ENCODE measurements at places on chromosomes 5 and 9. TPM values are rescaled to one million over a fixed set of nuclear protein-coding genes. Genes with fewer than 3 reads are reported as not detected.
A peak's percentile ranks its signal among the peaks of the same experiment; 100 is the strongest.

Gene TMC1
- not detected for total RNA-seq

Gene LCN9
- not detected for total RNA-seq

Gene HMCN2
- 0.53 TPM for total RNA-seq

Gene IGIP
- 3.7 TPM for total RNA-seq

Gene SLC31A1
- 57.8 TPM for total RNA-seq

Gene PCDHA2
- total RNA-seq = not detected

Gene KIF4B
- 0.14 TPM for total RNA-seq

DNA sequence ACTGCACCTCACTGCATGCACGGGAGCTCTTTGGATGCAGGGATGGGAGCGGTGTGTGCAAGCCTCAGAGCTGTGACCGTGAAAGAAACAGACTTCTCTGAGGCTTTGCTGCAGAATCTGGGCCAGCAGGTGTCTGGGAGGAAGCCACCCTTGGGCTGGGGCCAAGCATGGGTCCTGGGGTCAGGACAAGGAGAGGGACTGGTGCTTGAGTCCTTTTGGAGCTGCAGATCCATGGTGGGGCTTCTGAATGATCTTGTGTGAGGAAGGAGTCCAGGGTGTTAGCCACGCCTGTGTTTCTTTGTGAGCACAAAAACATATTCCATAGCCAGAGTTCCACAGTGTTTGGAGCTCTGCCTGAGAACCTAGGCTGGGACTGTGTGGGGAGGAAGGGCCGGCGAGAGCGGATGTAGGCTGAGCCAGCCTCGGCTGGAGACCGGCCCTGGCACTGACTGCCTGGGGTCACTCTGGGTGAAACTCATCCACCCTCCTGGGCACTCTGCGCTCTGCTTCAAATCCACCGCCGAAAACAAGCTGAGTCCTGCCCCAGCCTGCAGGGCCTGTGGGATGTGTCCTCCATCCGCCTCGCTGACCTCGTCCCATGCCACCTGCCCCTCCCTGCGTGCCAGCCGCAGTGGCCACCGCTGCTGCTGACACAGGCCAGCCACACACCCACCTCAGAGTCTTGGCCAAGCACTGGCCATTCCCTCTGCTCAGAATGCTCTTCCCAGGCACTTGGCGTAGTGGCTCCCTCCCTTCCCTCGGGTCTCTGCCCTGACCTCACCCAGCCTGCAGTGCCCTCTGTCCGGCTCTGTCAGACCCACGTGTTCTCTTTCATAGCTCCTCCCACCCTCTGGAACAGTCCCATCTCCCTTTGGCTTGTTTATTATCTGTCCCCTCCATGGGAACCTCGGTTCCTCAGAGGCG, 26.7 kb downstream of the ERGIC1 start:
- DNase-seq = no peak

- DNase-seq = no peak
Measured at GRCh38 chr9:72880821-72881220, 72.0 kb downstream of the ALDH1A1 start.

- peak; percentile 20 for DNase-seq
Measured at GRCh38 chr5:16492398-16493140, 27.0 kb upstream of the ZNF622 start.

DNA sequence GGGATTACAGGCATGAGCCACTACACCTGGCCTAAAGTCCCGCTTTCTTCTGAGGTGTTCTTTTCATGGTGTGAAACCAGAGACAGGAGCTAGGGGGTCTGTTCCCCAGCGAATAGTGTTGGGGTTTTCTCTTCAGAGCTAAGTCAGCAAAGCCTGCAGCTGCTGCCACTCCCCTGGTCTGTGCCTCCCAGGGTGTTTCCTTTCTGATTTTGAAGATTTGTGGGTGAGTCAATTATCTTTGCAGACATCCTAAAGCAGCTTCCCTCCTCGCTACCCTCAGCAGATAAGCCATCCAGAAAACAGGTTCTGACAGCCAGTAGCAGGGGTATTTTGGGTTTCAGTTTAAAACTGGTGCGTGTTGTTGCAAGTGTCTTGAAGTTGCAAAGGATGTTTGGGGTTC, 72.0 kb upstream of the IQGAP2 start:
- no peak for DNase-seq

DNA sequence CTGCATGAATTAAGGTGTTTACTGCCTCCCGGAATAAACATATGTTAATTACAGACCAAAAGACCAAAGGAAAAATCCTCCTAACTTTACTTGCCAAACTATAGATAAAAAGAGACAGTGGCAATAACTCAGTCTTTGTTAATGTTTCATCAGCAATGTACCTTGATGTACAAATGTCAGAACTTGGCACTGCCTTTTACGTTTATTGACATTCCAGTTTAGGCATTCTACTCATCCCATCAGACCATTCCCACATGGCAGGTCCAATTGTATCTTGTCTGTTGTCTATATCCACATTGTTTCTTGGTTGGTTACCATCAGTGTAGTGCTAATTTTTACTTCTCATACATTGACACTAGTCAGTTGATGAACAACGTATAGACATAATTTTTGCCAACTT, 85.5 kb downstream of the TEX10 start:
- DNase-seq = no peak

DNA sequence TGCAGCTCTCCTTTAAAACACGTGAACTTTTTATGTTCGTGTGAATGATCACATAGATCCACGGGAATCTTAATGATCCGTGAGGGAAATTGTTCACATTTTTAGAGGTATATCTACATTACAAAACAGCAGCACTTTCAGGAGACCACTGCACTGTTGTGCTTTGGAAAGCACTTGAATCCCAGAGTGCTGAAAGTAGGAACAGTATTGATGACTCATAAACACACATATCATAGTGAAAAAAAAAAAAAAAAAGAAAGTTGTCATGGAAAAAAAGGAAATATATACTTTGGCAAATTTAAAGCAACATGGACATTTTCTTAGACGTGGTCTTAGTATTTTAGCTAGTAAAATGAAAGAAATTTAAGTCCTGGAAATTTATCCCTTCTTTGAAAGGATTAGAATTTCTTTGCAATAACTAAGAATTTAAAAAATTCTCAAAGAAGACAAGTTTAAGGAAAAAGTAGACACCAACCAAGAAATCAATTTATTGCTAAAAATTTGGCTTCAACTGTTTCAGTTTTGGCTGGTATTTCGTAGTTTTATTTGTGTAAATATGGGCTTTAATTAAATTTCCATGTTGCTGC, 55.4 kb downstream of the ADGRV1 start:
- no peak for DNase-seq

- no peak for DNase-seq
Measured at GRCh38 chr9:97284798-97285197, 22.7 kb upstream of the CCDC180 start.

All from Caco-2 (cell line).